ENCODE measurements at places on chromosomes 7 and 10.
A peak's percentile ranks its signal among the peaks of the same experiment; 100 is the strongest.

- DNase-seq = no peak
Observed at GRCh38 chr7:16428672-16429071, 7.3 kb upstream of the CRPPA start.

DNA sequence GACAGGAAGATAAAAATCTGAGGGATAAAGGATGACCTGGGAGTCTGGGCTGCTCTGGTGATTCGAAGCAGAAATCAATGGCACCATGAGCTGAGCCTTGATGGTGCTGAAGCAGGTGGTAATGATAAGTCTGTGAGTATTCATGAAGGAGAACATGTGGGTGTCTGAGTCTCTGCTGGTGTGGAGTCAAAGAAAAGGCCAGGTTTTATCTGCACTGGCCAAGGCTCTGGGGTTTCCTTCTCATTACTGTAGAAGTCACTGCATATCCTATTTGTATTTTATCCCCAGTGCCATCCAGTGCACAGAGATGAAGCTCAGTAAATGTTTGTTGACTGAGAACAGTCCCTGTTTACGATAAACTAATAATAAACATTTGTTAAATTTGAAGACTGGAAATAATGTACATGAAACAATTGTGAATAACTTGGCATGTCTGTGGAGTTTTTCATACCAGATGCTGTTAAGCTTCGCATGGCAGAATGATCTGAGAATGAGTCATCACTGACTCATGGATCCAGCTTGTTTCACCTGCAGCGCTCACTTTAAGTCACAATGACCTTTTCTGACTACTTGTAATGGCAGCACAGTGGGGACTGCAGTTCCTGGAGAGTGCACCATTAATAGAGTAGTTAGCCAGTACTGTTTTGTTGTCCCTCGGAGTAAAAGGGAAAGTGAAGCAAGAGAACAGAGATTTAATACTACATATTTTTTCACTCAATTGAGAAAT, 538.5 kb downstream of the HTR7 start:
- DNase-seq = no peak

DNA sequence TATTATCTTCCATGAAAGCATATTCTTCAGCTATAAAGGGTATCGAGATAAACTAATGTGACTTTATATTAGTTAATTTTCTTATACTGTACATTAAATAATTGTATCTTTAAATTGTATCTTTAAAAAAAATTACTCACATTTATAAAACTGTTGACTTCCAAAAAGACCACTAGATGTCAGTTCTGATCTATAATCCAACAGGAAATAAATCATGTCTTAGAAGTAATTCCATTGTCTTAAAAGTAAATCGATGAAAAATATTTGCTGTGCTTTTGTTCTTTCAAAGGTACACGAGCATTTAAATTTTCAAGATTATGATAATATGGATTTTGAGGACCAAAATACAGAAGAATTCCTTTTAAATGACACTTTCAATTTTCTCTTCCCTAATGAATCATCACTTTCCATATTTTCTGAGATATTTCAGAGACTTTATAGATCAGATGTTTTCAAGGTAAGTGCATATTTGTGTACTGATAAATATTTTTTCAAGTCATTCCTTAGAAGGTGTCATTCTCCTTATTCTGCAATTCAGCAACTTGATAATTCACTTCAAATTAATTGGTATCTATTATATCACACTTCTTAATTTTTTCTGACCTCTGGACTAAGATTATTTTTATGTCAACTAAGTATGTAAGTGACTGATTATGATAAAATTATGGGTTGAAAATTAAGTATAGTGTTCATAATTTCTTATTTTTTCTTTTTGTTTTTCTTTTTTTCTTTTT, 138.5 kb downstream of the CPED1 start:
- no peak for DNase-seq

- DNase-seq = no peak
Observed at GRCh38 chr10:60406182-60406581, 16.5 kb upstream of the ANK3 start.

GRCh38 chr10:131451407-131452015, 140.0 kb upstream of the TCERG1L start:
- no peak for DNase-seq

DNA sequence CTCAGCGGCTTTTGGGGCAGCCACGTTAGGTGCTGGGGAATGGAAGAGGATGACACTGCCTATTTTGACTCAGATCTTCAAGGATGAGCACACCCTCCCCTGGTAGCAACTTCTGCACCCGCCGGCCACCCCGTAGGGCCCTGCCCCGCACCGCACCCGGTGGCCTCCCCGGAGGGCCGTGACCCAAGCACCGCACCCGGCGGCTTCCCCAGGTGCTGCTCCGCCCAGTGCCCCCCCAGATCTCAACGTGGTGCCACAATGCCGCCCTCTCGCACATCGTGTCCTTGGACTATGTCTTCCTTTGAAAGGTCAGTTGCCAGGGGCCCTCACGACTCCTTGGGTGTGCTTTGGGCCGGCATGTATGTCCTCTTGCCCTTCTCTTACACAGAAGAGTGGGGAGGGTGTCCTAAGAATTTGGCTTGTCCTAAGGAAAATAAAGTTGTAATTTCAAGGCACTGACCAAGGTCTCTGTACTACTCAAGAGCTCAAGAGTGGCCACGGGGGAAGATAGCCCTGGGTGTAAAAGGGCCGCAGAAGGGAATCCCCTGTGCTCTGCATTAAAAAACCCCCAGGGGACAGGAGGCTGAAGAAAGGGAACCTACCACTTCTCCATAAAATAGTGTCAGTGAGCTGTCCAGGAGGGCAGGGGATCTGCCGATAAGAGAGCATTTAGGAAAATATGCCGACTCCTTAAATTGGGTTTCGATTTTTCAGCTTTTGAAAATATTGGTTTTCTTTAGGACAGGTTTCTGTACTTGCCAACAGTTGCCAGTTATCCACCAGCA, 1.6 kb upstream of the LANCL2 start:
- no peak for DNase-seq

- no peak for DNase-seq
Observed at GRCh38 chr7:44685723-44686122, 62.9 kb upstream of the ZMIZ2 start.

GRCh38 chr10:22620140-22620857, 94.1 kb downstream of the PIP4K2A start:
- DNase-seq = no peak

GRCh38 chr7:36262309-36263094, 109.4 kb downstream of the EEPD1 start:
- DNase-seq = no peak

GRCh38 chr10:1548596-1548995, 188.7 kb downstream of the ADARB2 start:
- no peak for DNase-seq

DNA sequence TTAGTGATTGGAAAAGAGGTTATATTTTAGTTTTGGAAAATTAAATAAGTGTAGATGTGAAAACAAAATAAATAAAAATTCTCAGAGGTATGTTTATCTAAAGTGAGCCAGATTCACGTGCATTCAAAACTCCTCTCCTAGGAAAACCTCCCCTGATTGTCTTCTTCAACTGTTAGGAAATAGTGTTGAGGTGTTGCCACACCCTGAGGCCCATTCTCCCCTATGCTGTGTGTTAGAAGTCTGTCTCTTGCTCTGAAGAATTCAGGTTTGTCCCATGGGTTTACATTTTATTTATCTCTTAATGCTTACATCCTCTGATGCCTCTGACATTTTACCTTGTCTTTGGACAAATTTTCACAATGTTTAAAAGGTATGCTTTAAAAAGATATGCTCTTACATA, 40.3 kb downstream of the PTPRE start:
- no peak for DNase-seq

- DNase-seq = no peak
Observed at GRCh38 chr10:56318816-56319215, 42.2 kb downstream of the ZWINT start.

DNA sequence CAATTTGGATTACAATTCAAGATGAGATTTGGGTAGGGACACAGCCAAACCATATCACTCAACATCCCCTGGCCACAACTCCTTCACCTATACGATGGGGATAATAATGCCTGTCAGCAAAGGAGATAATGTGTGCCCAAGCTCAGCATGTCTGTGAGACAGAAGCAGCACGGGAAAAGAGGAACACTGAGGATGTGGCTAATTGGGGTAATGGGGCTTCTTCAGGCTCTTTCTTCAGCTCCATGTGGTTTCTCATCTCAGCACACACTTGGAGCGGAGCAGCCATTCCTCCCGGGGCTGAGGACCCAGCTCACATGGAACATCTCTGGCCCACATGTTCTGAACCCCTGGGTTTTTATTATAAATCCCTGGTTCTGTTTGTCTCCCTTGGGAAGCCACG, 136.0 kb upstream of the NAMPT start:
- no peak for DNase-seq

- DNase-seq = no peak
Observed at GRCh38 chr10:101233443-101233842, 4.2 kb upstream of the LBX1 start.

DNA sequence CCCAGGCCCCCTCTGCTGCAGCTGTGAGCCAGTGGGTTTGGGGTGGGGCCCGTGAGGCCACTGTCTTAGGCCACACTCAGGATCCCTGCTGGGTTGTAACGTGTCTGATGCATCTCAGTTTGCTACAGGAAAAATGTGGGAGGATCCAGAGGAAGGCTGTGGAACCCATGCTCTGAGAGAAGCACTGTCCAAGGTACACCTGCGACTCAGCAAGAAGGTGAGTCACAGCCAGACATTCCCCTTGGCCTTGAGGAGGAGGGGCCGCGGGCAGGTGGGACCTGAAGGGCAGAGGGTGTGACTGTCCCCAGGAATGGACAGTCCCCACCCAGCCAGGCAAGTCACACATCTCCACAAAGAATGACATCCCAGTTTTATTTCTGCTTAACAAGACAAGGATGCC, 27.8 kb upstream of the C10orf120 start:
- no peak for DNase-seq

DNA sequence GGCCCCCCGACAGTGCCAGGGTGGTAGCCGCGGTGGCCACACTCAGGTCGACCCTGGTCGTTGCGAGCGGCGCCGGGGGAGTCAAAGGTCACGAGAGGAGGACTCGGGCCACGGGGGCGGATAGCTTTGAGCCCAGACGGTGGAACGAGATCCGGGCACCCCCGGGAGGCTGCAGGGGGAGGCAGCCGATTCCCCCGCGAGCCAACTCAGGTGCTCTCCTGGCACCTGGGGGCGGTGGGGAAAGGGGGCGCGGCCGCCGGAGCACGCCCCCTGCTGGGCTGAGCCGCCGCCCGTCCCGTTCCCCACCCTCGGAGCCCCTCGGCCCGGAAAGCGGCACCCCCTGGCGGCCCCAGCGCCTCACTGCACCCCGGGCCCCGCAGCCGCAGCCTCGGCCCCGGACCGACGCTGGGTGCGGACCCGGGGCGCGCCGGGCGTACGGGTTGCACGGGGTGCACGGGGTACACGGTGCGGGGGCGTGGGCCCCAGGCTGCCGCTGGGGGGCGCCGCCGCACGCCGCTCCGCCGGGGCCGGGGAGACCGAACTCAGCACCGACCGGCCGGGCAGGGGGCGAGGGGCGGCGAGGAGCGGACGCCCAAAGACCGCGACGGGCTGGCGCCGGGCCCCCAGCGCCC, 521 bp upstream of the NYAP1 start:
- DNase-seq = peak; percentile 89

DNA sequence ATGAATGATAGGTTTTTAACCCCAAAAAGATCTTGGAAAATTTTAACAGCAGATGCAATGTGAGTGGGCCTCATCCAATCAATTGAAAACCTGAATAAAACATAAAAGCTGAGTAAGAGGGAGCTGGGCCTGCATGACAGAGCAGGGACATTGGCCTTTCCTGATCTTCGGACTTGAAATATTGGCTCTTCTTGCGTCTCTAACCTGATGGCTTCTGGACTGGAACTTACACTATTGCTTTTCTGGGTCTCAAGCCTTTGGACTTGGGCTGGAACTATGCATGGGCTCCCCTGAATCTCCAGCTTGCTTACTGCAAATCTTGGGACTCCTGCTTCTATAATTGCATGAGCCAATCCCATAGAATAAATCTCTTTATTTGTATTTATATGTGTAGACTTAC, 9.0 kb downstream of the A1CF start:
- DNase-seq = no peak

DNA sequence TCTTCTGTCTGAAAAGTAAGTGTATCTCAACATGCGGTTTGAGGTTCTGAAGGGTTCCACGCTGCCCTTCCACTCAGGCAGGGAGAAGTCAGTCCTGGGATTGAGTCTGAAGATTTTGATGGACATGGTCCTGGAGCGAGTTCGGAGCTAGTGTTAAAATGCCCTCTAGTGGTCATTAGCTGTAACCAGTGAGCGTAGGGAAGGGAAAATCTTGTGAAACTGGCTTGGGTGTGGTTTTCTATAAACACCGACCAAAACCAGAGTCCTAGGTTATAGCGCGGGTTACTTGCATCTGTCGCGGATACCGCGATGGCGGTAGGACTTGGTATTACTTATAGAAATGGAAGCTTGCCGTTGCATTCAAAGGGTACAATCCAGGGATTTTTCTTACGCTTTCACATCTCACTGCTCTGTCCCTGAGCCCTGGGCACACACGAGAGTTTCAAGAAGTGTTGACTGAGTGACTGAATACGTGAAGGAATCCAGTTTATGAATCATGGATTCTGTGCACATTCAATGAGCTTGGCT, 348.2 kb upstream of the C7orf33 start:
- DNase-seq = peak; percentile 47

- peak; percentile 28 for DNase-seq
Observed at GRCh38 chr7:146116521-146117222, at the start of gene CNTNAP2. Gene CNTNAP2, plus strand, starts transcription at chr7:146116801. Its CDS starts 76 bp downstream, at chr7:146116877.

GRCh38 chr7:458511-459245, 61.0 kb downstream of the PDGFA start:
- DNase-seq = no peak

- no peak for DNase-seq
Observed at GRCh38 chr7:132518839-132519173, 57.5 kb downstream of the PLXNA4 start.

GRCh38 chr10:131464789-131465188, 153.3 kb upstream of the TCERG1L start:
- no peak for DNase-seq

DNA sequence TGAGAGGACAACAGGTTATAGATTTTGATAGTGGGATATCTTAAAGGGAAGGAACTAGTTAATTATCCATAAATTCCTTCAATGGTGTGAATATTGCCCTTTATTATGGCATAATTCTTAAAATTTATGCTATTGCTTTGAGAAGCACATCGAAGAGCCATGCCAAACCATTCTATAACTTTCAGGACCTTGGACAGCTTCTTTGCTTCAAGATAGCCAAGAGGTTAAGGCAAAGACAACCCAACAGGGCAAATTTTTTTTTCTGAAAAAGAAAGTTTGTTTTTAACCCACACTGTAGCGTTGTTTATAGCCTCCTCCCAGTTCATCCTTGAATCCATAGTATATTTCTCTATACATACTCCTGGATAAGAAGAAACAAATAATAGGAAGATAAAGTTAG, 103.2 kb downstream of the NRG3 start:
- no peak for DNase-seq

GRCh38 chr10:27805180-27805579, 59.6 kb upstream of the MKX start:
- no peak for DNase-seq

GRCh38 chr10:6721480-6721879, 141.4 kb upstream of the PRKCQ start:
- DNase-seq = no peak

- DNase-seq = no peak
Observed at GRCh38 chr10:79356104-79356503, 8.8 kb downstream of the PPIF start.
